ENCODE measurements at places on chromosomes 7 and 10.

DNA sequence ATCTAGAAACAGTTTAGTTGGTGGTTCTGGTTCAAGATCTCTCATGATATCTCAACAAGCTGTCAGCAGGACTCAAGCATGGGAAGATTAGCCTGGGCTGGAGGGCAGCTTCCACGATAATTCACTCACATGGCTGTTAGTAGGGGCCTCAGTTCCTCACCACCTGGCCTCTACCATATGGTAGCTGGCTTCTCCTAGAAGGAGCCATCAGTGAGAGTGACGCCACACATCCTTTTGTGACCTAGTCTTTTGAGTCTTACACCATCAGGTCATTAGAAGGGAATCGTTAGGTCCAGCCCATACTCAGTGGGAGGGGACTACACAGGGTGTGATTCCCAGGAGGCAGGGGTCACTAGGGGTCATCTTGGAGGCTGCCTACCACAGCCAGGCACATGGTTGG, 239.3 kb upstream of the PLPP4 start:
- DNase-seq, result no peak

DNA sequence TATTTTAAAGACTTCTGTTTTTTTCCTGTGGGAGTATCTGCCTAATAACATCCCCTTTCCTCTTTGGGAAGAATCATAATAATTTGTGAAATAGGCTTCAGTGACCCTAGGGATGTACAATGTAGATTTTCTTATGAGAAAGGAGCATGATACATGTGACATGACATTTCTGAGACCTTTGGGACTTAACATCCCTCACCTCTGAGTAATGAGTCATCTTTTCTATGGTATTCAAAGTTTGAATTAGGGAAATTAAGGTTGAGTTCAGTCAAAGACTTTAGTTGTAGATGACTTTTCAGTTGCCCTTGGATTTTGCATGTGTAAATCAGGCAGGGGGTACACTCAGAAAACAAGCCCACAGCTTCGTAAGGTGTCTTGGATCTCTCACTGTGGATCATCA, 14.3 kb downstream of the GRK5 start:
- no peak for DNase-seq

GRCh38 chr10:58956926-58957325, 219.5 kb upstream of the PHYHIPL start:
- DNase-seq, result no peak

- DNase-seq, result no peak
Measured at GRCh38 chr10:126060261-126060931, 164.0 kb downstream of the FANK1 start.

DNA sequence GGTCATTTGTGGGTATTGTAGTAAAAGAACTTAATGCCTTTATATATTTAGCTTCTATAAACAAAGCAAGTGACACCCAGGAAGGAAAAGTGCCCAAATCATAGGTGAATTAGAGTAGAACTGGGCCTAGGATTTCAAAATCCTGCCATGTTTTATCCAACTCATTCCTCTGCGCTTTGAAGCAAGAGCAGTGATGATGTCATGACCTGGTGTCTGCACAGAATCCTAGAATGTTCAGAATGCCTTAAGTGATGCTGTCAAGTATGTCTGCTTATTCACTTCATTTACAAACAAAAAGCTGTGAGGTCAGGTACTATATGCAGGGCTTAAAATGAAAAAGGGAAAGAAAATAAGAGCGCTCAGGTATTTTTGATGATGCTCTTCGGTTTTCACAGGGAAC, 737.2 kb upstream of the ANKRD30A start:
- DNase-seq, result no peak

- no peak for DNase-seq
Measured at GRCh38 chr7:36851382-36851781, 127.1 kb upstream of the AOAH start.

GRCh38 chr7:128453836-128454804, 1.6 kb upstream of the HILPDA start:
- DNase-seq, result no peak

- DNase-seq, result peak; percentile 69
Measured at GRCh38 chr7:128135515-128136214, 104.4 kb upstream of the LRRC4 start.

GRCh38 chr7:80380957-80381356, 130.9 kb downstream of the GNAT3 start:
- no peak for DNase-seq

- no peak for DNase-seq
Measured at GRCh38 chr10:13851906-13852305, 265.1 kb downstream of the PRPF18 start.

DNA sequence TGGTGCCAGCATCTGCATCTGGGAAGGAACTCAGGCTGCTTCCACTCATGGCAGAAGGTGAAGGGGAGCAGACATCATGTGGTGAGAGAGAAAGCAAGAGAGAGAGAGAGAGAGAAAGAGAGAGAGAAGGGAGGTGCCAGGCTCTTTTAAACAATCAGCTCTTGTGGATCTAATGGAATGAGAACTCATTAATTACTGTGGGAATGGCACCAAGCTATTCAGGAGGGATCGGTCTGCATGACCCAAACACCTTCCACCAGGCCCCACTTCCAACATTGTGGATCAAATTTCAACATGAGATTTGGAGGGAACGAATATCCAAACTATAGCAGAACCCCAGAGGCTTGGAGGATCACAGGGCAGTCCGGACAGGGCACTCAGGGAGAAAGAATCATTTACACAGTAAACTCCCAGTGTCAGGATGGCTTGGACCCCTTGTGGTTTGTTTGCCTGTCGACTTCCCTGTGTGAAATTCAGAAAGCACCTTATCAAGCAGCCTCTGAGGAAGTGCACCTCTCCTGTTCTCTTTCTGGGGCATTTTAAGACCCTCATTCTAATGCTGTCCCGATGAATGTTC, 308.5 kb downstream of the REEP3 start:
- DNase-seq, result no peak

DNA sequence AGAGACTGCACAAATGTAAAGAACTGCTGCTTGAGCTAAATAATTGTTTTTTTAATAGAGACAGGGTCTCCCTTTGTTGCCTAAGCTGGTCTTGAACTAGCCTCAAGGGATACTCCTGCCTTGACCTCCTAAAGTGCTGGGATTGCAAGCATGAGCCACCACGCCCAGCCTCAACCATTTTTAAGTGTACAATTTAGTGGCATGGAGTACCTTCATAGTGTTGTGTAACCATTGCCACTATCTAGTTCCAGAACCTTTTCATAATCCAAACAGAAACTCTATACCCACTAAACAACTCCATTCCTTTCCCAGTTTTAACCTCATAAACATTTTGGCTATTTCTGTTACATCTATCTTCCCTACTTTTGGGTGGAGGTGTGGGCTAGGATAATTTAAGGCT, 6.7 kb downstream of the EIF4H start:
- DNase-seq, result no peak

DNA sequence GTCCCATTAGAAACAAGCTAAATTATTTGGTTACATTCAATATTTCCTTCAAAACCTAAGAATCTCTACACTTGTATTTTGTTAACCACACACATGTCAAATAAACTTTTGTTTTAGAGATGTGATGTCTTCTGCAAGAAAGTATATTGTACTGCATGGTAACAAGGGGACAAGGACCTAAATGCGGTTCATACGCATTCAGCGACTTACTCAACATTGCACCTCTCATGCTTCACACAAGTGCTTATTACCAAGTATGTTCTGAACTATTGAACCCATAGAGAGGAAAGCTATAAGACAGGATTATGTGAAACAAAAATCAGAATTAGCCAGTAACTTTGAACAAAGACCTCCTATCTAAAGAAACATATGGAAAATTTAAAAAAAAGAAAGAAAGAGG, 68.3 kb downstream of the CREB5 start:
- DNase-seq, result no peak

DNA sequence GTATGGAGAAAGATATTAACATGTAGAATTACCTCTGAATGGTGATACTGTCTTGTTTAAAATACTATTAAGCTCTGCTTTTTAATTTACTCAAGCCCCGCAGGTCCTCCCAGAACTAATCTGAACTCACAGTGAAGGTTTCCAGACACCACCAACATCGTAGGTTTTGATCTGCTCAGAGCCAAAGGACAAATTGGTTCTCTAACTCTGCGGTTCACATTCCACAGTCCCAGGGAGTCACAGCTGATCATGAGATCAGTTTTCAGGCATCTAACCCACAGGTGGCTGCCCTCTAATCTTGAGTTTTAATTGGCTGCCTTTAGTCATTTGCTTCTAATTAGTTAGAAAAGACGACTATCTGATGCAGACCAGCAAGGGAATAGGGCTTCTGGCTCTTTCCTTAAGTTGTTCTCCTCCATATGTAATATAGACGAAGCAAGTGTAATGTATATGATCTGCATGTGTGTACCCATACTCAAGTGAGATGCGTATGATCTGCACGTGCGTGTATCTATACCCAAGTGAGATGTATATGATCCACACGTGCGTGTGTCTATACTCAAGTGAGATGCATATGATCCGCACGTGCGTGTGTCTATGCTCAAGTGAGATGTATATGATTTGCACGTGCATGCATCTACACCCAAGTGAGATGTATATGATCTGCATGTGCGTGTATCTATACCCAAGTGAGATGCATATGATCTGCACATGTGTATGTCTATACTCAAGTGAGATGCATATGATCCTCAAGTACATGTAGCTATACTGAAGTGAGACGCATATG, 331.5 kb upstream of the NPVF start:
- DNase-seq, result no peak

- no peak for DNase-seq
Measured at GRCh38 chr10:99908512-99908911, 101.2 kb downstream of the DNMBP start.

DNA sequence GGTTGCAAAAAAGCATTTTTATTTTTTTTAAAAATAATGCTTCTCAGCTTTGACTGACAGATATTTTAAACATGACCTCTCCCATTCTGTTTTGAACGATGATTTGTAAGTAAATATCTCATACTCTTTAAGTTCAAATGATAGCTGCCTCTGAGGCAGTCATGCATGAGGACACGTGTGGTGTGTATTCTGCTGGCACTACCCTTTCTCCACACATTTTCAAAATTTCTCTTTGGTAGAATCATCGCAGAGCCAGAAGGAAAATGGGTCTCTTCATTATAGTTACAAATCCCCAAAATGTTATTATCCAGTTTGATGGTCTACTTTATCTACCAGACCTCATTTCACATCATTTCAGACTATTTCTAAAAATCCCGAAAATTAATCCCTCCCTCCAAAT, 55.1 kb downstream of the FZD1 start:
- no peak for DNase-seq

- no peak for DNase-seq
Measured at GRCh38 chr10:119357412-119358151, 150.2 kb downstream of the GRK5 start.

- no peak for DNase-seq
Measured at GRCh38 chr10:49263591-49263990, 35.4 kb upstream of the C10orf71 start.

DNA sequence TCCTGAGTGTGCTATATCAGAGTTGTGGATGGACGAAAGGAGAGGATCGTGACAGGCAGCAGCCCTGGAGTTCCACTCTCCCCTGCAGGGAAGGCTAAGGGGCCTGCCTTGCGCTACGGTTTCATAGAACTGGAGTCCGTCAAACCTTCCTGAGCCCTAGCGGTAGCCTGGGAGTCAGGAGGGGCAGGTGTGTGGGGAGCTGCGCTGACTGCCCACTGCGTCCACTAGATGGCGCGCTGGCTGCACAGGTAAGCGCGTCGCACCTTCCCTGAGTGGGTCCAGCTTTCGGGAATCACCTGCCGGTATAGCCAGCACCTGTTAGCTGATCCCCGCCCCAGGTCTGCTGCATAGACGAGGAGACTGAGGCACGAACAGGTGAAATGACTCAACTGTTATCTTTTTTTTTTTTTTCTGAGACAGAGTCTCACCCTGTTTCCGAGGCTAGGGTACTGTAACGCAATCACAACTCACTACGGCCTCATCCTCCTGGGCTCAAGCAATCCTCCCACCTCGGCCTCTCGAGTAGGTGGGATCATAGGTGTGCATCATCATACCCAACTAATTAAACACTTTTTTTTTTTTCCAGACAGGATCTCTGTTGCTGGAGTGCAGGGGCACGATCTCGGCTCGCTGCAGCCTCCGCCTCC, 20.2 kb upstream of the BAIAP2L1 start:
- peak; percentile 72 for DNase-seq

- no peak for DNase-seq
Measured at GRCh38 chr10:112797855-112798254, 152.2 kb upstream of the TCF7L2 start.

GRCh38 chr10:126252884-126253610, 135.2 kb downstream of the ADAM12 start:
- DNase-seq, result no peak

GRCh38 chr10:29183301-29183945, 105.4 kb upstream of the LYZL1 start:
- no peak for DNase-seq

DNA sequence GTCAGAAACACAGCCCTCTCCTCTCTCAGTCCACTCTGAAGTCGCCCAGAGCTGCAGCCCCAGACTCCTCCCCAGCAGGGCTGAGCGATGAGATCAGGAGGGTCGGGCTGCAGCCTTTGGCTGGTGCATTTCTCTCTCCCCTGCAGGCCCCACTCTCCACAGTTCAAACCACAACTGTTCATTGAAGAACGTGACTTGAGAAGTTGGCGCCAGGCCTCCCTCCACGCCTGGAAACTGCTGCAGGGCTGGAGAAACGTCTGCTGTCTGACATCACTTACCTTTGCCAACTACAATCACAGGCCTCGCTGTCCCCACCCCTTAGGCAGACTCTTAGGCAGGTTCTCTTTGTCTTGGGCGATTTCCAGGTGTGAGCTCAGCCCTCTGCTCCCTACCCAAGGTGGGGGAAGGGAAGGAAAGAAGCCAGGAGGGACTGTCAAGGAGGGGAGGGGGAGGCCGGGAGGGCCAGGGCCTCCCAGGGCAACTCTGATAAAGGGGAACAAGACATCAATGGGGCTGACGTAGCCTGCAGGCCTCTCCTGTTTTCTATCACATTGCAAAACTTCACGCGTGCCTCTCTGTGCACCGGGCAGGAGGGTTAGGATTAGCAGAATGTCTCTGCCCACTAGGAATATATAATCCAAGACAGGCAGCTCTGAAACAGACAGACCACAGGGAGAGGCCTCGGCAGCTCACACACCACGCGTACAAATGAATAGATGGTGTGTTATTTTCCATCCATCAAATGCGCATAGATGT, 32.7 kb downstream of the CALML5 start:
- no peak for DNase-seq

GRCh38 chr10:121296881-121297585, 301.2 kb downstream of the FGFR2 start:
- DNase-seq, result no peak

- no peak for DNase-seq
Measured at GRCh38 chr10:64316416-64316815, 795.2 kb downstream of the REEP3 start.

DNA sequence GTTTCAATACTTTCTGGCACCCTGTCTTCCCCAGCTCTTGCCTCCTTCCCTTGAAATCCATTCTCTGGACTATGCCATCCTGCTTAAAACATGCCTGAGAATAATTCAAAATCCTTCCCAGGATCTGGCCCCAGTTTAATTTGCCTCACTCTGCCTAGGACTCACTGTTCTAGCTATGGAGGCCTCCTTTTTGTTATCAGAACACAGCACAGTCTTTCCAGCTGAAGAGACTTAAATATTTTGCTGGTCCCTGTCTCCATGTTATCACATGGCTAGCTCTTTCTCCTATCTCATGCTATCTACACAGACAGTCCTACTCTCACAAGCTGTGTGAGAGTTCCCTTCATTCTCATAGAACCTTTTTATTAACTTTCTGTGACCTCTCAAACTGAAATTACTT, 194.8 kb downstream of the RNLS start:
- DNase-seq, result no peak
